ENCODE measurements at places on chromosomes 6 and 20.

DNA sequence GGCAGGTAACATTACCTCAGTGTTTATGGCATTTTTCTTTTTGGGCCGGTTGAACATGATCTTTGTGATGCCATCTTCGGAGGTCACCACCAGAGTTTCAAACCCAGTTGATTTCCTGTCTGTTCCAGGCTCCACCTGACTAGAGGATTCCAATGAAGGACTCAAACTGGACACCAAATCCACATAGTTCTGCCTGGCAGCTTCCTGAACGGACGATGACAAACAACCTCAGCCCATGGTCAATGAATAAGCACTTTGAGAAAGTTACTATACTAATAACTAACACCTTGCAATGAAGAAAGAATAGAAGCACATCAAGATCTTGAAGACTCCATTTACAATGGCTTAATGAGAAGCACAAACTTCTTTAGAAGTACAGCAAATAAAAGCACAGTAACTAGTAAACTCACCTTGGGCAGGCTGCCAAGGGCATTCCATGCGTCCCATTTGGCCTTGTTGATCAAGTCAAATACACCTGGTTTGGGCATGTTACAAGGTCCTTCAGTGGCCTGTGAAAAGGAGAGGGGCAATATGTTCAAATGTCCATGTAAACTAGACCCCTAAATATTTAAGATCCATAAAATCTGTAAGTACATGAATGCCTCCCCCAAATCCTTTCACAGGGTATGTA is 4.9 kb downstream of the ECI2 start:
- DNase-seq, result no peak

DNA sequence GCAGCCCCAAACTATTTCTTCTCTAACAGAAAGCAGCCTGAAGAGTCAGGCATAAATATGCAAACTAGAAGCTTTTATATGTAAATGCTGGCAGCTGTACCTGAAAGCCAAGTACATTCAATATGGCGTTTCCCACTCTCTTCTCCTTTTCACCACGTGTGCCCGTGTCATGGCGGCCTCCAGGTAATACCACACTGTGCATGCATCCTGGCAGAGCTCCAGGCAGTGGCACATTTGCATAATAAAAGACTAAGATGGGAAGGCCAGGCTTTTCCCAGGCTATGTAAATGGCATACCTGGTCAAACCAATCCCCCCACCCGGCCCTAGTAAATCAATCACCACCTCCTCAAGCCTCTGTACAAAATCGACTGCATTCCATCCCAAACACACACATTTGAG is 120.6 kb downstream of the MMUT start:
- DNase-seq, result no peak

- DNase-seq, result no peak
Measured at GRCh38 chr6:117165911-117166499, 99.4 kb upstream of the VGLL2 start.

DNA sequence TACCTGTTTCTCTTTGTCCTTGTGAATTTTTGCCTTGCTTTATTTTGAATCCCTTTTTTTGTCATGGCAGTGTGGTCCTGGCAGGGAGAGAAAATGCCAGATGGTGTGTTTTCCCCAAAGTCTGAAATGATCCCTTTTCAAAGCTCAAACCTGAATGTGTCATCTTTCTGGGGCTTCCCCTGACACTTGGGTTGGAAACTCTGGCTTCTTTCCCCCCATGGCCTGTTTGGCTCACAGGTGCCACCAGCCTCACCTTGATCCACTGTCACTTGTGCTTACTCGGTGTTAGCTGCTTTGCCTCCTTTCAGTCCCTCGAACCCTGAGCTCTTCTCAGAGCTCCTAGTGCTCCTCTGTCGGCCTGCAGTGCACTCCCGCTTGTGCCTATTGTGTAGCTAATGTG is 22.3 kb downstream of the MYBL2 start:
- no peak for DNase-seq

GRCh38 chr20:1660246-1660645 is 2.7 kb upstream of the SIRPG start:
- DNase-seq, result no peak

DNA sequence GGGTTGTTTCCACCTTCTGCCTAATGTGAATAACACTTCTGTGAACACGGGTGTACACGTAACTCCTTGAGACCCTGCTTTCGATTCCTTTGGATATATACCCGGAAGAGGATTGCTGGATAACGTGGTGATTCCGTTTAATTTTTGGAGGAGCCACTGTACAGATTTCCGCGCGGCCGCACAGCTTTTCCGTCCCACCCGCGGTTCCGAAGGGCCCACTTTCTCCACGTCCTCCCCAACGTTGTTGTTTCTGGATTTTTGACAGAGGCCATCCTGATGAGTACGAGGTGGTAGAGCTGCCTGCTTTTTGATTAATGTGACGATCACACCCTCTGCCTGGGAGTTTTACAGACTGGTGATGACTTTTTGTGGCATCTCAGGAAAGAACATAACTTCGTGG is 114.0 kb downstream of the MYLK4 start:
- no peak for DNase-seq

DNA sequence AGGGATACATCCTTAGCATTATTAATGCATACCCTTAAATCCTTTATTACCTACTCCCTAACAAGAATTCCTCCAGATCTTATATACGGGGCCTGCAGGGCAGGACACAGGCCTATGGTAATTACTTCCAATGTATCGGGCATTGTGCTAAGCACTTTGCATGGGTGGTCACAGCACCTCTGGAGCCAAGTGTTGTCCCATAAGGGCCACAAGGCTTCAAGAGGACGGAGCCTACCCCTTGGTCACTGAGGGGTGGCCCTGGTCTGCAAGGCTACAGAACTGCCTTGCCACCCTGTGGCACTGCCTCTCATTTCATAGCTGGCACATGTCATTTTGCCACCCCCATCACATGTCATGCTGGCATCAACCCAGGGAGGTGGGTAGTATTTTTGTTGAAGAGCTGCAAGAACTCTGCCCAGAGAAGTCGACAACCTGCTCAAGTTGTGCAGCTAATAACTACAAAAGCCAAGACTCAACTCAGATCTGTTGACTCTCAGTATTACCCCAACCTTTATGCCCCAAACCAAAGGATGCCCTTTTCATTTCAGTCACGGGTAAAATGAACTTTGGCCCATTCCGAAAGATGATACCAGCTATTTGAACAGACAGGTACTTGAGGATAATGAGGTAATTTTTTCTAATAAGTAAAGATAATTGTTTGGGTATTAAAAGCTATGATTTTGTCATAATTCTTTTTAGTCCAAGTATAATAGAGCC is 144.1 kb upstream of the AKAP12 start:
- DNase-seq, result no peak

DNA sequence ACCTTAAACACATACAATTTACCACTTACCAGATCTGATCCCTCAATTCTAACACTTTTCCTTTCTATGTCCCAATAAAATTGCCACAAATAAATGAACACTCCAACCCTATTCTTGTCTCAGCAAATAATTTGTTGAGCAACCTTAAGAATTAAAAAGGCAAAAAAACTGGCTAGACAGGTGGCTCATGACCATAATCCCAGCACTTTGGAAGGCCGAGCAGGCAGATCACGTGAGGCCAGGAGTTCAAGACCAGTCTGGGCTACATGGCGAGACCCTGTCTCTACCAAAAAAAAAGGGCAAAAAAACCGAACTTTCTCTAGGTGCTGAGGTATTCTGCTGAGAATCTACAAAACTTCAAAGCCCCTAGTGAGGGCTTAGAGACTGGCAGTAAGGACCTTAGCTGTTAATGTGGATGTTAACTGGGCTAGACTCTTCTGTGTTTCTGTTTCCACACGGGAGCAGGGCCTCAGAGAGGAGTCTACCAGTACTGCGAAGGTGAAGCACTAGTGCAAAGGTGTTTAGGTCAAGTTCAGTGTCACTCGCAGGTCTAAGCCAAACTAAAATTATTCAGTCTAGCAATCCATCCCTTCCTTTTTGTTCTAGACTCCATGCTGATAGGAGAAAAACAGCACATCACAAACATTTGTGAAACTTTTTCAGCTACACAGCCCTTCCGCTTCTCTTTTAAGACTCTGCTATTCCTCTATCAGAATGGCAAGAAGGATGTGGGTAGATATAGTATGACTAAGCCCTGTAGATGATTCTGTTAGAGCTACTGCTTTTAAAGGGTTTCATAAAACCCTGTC is 2.6 kb downstream of the FASTKD5 start:
- DNase-seq, result no peak

DNA sequence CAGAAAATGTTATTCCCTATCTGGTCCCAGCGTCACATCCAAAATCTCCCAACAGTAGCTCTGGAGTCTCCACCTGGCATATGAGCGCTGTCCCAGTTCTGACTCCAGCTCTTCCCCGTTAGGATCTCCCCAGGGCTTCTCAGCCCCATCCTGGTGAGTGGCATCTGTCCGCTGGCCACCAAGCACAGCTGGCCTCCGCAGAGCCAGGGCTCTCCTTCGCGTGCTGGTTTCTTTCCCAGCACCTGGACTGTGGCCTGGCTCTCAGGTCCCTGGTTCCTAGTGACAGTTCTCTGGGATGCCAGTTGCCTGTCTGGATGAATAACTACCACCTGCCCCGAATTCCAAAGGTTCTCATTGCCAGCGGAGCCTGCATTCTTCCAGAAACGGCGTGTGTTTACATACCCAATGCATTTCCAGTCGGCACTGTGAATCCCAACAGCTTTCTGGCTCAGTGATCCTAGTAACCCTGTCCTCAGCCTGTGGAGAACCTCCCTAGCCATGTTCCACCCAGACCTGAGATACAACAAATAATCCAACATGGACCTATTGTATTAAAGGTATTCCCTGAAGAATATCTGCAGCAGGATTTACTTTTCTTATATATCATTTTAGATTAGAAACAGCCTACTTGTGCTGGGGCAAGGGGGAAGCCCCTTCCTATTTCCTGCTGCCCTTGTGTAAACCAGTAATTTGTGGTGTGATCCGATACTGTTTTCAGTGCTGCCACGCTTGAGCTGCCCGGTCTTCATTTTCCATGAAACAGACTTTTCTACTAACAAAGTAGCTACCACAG is 69.9 kb upstream of the PDE10A start:
- no peak for DNase-seq

GRCh38 chr20:45892828-45893500 is 1.8 kb downstream of the CTSA start:
- DNase-seq, result no peak

DNA sequence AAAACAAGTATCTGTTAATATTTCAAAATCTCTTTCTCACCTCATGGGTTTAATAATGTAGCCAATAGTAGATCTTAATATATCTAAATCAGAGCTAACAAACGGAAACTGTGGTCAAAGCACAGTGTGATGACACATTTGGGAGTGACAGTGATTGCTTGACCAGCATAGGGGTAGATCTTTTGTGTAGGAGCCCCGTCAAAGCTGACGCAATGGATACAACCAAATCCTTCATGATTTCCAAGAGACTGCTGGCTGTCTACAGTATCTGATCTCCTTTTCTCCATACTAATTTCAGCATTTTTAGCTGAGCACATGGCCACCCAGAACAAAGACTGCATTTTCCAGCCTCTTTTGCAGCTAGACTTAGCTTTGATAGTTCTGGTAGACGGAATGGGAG is 299.3 kb upstream of the ECI2 start:
- no peak for DNase-seq

DNA sequence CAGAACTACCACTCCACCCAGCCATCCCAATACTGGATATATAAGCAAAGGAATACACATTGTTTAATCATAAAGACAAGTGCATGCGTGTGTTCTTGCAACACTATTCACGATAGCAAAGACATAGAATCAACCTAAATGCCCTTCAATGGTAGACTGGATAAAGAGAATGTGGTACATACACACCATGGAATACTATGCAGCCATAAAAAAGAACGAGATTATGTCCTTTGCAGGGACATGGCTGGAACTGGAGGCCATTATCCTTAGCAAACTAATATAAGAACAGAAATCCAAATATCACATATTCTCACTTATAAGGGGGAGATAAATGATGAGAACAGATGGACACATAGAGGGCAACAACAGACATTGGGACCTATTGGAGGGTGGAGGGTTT is 156.6 kb downstream of the LRRC1 start:
- DNase-seq, result no peak

GRCh38 chr20:21386111-21386510 is 11.2 kb downstream of the NKX2-4 start:
- no peak for DNase-seq

DNA sequence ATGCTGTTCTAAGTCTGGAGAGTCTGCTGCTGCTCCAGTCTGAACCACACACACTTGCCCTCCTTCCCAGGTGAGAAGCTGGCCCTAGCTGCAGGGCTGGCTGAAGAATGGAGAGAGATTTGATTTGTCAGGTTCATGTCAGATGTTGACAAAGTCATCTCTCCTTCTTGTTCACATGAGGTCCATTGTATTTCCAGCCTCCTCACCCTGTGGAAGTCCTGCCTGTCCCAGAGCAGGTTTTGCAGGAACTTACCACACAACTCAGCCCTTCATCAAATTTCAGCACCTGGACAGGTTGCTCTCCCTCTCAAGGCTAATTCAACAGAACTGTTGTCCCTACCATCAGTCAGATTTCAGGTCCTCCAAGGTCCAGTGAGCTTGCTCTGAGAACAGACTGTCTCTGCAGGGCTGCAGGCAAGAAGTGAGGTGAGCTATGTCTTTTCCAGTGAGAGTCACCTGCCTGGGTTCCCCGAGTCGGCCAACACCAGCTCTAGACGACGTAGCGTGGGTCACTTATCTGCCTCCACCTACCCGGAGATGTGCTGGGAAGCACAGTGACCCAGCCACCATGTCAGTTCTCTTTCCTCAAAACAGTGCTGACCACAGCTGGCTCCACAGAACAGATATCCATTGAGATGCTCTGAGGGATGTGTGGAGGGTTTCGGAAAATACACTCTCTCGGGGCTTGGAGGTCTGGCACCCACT is 58.0 kb upstream of the CD93 start:
- DNase-seq, result no peak

DNA sequence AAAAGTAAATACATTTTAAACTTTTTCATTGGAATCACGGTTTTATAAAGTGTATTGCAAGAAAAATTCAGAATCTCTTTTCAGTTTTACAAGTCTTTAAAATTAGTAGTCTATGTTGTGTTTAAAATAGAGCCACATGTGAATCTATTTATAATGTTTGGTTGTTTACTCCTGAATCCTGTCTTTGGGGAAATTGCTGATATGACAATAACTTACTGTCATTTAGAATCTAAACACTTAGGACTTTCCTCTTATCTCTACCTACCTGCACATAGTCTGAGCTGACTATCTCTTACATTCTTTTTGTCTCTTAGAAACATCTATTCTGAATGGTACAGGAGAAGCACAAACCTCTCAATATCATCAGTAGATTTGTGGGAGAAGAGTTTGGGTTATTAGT is 4.1 kb upstream of the SRSF12 start:
- DNase-seq, result no peak

DNA sequence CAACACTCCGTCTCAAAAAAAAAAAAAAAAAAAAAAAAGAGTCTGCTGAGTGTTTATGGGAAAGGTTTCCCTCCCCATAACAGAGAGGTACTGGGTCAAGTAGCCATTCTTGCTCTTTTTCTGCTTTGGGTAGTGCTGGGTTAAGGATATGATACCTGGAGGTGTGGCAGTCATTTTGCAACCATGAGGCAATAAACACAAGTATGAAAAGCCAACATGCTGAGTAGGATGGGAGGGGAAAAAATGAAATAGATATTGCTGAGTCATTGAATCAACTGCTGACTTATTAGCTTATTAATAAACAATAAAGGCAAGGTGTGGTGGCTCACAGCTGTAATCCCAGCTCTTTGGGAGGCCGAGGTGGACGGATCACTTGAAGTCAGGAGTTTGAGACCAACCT is 2.3 kb upstream of the TOMM34 start:
- DNase-seq, result no peak

GRCh38 chr6:122753688-122754056 is 25.8 kb upstream of the FABP7 start:
- no peak for DNase-seq

- peak; percentile 65 for DNase-seq
Measured at GRCh38 chr6:32047855-32048766, 9.9 kb downstream of the CYP21A2 start.

Measured in stimulated activated CD8-positive, alpha-beta memory T cell treated with anti-CD3 and anti-CD28 coated beads, Interleukin-2, amount 100 ng/mL, for 48 hours (primary cell).